Adrenal gland (tissue), 19 donors: ENCODE measurements at places on chromosomes 3 and 15.
A peak's percentile ranks its signal among the peaks of the same experiment; 100 is the strongest.

DNA sequence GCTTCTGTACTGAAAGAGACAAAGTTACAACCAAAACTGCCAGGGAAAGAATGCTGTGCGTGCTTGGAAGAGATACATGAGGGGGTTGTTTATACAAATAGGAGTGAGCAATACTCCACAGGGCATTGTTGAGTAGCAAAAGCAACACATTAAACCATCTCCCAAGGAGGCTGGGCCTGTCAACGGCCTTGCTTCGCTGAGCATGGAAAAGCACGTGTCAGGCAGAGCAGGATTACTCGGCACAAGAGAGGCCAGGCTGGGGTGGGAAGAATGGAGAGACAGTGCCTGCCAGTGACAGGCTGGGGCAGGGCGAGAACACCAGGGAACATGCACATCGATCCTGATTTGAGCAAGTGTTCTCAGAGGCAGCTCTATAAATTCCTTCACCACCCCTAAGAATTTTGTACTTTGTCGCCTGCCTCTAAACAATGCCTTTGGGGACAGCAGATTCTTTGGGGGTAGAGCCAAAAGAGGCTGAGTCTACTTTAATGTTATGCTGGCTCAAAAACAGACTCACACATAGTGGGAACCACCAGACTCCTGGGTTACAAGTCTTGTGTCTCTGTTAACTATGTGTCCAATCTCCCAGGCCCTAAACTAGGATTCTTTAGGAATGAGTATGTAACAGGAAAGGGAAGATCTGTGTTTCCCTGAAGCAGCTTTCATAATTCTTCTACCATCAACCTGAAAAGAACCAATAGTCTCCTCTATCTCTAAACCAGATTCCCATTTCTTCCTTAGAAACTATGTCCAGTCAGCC is 67.2 kb downstream of the LIPC start:
- DNase-seq, result no peak

GRCh38 chr15:77838595-77838994 is 205.9 kb upstream of the LINGO1 start:
- no peak for DNase-seq

DNA sequence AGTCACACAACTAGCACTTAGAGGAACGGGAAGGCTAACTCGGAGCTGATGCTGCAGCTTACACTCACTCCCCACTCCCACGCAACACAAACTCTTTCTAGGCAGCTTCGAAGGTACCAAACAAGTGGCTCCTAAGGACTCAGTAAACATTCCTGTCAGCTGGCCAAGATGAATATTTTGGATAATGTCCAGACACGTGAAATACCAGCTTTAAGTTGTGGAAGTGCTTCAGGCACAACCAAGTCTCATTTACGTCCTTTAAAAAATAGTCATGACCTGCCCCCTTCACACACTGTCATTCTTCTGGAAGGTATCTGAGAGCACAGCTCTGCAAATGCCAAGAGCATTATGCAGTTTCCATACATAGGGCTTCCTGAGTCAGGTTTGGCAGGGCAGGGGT is 1005.9 kb upstream of the CFAP20DC start:
- DNase-seq, result no peak

DNA sequence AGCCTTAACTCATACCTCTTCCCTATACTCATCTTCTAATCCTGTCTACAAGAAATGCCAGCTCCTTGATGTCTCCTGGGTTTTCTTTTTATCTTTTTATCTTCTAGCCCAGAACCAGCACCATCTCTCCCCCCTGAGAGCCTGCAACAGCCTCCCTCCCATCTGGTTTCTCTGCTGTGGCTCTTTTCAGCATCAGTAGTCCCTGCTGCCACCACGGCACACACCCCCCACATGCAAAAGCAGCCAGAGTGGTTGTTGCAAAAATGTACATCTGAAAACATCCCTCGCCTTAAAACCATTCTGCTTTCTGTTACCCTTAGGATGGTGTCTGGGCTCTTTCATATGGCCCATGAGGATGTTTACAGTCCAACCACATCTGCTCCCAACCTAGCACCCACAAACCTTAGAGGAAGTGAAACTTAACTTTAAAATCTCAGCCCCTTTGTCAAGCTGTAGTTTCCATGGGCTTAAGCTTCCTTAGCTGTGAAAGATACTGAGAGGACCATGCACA is 775 bp downstream of the TTC21A start:
- no peak for DNase-seq

- DNase-seq, result peak; percentile 67
Measured at GRCh38 chr3:168094877-168095610, 680 bp downstream of the GOLIM4 start.

GRCh38 chr3:170864525-170865208 is 5.3 kb downstream of the RPL22L1 start:
- DNase-seq, result no peak

DNA sequence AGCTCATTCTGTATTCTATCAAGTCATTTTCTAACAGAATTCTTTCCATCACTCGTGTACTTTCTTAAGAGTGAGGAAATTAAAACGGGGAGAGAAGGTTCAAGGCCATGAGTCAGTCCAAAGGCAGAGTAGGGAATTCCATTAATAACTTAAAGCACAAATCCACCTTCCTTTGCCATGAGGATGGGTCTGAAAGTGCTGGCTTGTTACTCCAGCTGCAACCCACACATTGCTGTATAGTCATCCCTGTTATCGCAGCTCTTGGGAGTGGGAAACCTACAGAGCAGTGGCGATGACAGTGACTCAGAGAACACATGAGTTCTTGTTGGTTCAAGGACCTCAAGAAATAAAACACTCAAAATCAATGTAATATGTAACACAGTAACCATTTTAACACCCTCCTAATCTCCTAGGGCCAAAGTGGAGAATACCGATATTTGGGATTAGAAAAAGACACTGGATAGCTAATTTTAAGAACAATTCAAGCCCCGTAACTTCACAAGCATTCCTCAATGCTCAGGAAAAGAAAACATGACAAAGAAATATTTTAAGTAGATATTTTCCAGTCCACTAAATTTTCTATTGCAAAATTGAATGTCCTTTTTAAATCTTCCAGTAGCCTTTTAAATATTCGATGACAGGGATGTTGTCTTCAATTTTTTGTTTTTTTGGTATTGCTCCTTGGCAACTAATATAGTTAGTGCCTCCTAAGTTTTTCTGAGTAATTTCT is 179.9 kb upstream of the THBS1 start:
- DNase-seq, result peak; percentile 46

DNA sequence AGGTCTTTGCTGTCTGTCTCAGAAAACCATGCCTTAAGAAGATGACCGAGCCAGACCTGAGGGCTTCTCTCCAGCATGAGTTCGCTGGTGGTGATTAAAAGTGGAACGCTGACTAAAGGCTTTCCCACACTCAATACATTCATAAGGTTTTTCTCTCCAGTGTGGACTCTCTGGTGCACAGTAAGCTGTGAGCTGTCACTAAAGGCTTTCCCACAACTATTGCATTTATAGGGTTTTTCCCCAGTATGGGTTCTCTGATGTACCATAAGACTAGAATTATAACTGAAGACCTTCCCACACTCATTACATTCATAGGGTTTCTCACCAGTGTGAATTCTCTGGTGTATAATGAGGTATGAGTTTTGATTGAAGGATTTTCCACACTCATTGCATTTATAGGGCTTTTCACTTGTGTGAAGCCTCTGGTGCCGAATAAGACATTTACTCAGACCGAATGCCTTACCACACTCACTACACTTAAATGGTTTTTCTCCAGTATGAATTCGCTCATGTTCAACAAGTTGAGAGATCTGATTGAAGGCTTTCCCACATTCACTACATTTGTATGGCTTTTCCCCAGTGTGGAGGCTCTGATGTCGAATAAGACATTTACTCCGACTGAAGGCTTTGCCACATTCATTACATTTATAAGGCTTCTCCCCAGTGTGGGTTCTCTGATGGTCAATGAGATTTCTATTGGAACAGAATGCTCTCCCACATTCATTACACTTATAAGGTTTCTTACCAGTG is 21.9 kb upstream of the ZNF445 start:
- DNase-seq, result no peak

DNA sequence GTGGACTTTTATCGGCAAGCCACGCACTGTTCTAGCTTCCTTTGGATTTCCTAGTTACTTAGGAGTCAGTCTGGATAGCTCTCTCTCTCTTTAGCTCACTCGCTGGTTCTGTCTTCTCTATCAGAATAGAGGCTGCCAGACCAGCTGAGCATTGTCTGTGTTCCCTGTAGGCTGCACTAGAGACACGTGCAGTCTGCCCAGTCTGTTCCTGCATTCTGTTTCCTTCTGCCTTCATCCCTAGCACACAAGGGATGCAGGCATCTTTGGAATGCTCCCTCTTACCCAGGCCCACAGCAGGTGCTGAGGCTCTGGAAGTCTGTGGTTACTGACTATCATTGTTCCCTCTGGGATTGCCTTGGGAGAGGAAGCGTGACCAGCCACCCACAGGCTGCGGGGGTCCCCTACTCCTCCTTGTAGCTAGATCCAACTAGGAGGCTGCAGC is 322.8 kb downstream of the ZNF621 start:
- DNase-seq, result no peak

DNA sequence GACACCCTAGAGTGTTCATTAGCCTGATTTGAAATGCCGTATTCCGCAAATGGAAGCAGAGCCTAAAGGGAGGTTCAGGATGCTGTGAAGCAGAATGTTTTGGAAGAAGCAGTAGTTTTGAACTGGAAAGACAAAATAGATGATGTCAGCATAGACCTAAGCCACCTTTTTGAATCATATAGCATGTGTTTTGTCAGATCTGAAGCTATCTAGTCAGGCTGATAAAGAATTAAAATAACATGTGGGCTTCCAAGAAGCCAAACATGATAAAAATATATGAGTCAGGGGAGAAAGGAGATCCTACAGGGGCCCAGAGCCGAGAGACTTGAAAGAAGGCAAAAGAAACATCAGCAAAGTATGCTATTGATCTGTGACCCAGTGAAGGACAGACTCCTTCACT is 47.2 kb upstream of the RASA2 start:
- DNase-seq, result no peak

DNA sequence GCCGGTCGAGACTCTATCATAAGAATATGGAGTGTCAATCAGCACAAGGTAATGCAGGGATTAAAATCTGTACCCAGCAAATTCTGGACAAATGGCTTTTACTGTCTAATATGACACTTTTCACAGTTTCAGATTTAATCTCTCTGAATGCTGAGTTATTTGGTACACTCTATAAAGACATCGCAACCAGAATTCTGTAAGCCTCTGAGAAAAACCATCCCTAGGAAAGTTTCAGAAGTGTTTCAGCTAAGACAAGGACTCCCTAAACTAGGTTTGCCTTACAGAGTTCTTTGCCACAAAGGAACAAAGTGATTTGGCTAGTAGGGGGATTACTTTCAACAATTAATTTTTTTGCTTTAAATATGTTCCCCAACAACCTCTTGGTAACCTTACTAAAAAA is 11.3 kb downstream of the WDR48 start:
- DNase-seq, result no peak

GRCh38 chr15:69141286-69141701 is 19.1 kb upstream of the GLCE start:
- no peak for DNase-seq

GRCh38 chr15:57827021-57827420 is 120.5 kb downstream of the POLR2M start:
- DNase-seq, result no peak

GRCh38 chr15:70420086-70420947 is 322.6 kb upstream of the TLE3 start:
- DNase-seq, result no peak

DNA sequence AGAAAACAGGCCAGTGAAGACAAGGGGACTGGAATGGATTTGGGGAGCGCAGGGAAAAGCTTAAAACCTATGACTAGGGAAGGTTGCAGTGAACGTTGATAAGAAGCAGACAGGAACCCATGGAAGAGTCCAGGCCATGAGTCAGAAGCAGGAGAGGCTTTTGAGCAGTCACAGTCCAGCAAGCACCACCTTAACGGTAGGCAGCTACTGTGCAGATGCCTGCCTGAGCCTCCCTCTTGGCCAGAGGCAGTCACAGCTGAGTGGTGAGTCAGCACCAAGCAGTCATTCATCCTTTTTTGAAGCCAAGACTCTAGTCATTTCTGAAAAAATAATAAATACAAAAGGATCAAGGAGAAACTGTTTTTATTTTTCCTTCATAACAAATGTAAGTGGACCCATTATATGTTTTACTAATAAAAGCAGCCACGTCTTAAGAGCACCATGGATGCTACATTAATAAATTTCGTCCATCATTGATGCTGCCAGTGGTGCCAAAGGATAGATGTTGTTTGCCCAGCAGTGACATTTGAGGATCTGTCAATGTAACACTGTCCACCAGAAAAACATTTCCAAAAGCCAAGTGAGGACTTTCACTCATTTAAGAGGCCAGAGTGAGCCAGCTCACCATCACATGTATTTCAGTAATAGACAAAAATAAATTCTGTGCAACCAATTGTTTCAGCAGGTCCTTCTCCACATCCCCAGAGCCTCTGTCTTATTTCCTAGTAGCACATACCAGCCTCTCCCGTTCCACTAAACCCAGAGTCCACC is 42.1 kb upstream of the ACTC1 start:
- DNase-seq, result no peak

DNA sequence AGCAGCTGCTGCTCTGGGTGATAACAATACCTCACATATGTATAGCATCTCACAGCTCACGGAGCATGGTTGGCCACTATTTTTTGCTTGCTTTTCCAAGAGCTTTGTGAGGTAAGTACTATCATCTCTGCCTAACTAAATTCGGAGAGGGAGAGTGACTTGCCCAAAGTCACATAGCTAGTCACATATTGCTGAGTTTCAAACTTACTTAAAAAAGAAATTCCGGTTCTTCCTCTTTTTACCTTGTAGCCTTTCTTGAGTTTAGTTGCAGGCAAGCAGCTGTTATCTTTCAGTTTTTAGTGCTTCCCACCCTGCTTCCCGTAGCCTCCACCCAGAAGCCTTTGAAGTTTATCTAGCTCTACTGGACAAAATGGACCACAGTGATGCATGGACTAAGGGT is 309.2 kb downstream of the PDCD6IP start:
- DNase-seq, result no peak

DNA sequence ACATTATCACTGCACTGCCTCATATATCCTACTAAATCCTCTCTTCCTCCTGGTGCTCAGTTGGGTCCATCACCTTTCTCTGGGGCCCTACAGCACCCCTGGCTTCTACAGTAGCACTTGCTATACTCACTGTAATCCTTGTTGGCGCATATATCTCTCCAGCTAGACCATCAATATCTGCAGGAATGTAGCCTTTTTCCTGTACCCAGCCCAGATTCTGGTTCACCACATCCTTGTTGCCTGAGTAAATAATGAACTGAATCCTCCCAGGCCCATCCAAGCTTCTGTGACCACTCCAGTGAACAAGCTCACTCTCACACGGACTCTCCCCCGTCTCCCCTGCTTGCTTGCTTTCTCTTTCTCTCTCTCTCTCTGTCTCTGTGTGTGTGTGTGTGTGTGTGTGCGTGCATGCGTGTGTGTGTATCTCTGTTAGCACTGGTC is 62.5 kb upstream of the LIPC start:
- no peak for DNase-seq

DNA sequence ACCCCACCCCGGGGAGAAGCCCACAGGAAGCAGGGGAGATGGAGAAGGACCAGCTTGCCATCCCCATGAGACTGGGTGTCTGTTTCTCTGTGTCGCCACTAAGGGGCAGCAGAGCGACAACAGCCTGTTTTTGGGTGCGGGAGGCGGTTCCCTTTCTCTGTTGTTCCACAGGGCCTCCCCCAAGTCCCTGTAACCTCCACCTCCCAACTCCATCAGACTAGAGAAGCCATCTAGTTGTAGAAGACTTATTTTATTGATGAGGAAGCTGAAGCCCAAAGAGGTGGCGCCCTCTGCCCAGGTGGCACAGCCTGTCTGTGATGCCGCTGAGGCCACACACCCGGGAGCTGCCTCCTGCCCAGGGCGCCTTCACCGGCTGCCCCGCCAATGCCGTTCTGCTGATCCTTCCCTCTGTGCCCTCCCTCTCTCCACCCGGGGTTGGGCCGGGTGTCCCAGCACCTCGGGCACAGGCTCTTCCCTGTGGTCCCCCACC is 3.9 kb upstream of the CCDC9B start:
- DNase-seq, result peak; percentile 66
